ENCODE measurements at places on chromosomes 1 and 21. TPM values are rescaled to one million over a fixed set of nuclear protein-coding genes. Genes with fewer than 3 reads are reported as not detected.

Gene KRTAP20-2
- not detected for total RNA-seq

DNA sequence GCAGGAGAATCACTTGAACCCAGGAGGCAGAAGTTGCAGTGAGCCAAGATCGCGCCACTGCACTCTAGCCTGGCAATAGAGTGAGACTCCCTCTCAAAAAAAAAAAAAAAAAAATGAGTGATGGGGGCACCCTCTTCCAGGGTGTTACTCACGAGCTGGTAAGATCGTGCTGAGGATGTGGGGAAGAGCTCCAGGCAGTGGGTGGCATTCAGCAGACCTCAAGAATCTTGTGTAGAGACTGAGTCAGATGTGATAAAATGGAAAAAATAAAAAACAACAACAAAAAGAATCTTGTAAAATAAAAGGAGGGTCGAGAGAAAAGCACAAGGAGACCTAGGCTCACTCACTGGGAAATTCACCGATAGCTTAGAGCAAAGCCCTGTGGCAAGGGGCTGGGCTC, 38.5 kb downstream of the EPHA2 start:
- no peaks in the 10 kb centered on the region for H3K27me3 ChIP-seq
- no peaks in the 10 kb centered on the region for H3K4me1 ChIP-seq
- no peak overlapping the region for H3K27ac ChIP-seq
- H3K4me3 ChIP-seq, result no peak overlapping the region
- H3K36me3 ChIP-seq, result no peaks in the 10 kb centered on the region
- no peak for DNase-seq

DNA sequence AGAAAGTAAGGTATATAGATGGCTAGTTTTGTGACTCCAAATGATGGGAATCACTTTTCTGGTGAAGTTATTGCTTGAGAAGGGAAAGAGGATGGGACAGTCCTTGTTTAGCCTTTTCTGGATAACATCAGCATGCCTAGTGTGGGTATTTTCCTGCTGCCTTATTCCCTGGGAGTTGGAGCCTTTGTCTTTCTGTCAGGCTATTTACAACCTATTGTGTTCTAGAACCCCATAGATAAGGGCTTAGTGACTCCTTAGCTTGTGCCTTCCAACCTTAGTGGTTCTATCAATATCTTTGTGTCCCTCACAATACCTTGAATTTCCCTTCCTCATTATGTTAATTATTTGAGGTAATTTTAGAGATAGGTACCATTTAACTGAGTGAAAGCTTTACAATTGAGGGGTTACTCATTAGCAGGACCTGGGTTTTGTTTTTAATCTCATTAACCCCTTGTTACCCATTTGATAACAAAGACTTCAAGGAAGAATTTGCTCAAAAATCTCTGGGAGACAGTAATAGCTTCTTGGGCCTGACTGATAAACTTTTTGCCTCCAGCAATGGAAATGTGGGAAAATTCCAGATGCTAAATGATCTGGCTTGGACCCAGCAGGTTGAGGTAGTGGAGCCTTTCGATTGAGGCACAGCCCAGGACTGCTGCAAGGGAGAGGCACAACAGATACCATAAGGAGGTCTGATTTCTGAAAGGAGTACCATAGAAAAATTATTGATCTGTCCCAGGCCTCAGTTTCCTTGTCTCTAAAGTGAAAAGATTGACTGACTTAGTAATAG, 49.0 kb downstream of the CACHD1 start:
- no peak for DNase-seq
- H3K27ac ChIP-seq, result no peak overlapping the region
- H3K36me3 ChIP-seq, result no peaks in the 10 kb centered on the region
- H3K4me3 ChIP-seq, result no peak overlapping the region
- H3K4me1 ChIP-seq, result no peaks in the 10 kb centered on the region
- peaks cover 2% of the 10 kb centered on the region for H3K27me3 ChIP-seq

Gene KRTAP6-1
- not detected for total RNA-seq

DNA sequence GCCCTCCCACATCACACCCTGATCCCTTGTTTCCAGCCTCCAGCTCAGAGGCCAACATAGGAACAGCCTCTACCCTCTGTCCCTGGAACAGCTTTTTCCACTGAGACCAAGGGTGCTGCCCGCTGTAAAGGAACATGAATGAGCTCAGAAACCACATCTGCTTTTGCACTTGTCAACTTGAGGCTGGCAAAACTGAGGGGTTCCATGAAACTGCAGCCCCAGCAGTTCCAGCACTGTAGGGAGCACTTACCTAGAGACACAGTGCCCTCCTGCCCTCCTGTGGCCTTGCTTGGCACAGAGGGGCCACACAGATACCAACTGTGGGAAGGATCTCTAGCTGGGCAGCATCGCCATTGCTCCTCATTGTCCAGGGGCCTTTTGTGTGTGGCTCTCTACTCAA, 51.7 kb downstream of the ITPKB start:
- H3K27me3 ChIP-seq, result no peaks in the 10 kb centered on the region
- H3K4me3 ChIP-seq, result no peak overlapping the region
- DNase-seq, result peak; percentile 47
- peaks cover 53% of the 10 kb centered on the region for H3K36me3 ChIP-seq
- H3K27ac ChIP-seq, result no peak overlapping the region
- peaks cover 87% of the 10 kb centered on the region for H3K4me1 ChIP-seq

- peaks cover 37% of the 10 kb centered on the region for H3K36me3 ChIP-seq
- no peak for DNase-seq
- no peaks in the 10 kb centered on the region for H3K27me3 ChIP-seq
- no peak overlapping the region for H3K4me3 ChIP-seq
- H3K4me1 ChIP-seq, result peaks cover 29% of the 10 kb centered on the region
Measured at GRCh38 chr21:36212513-36212780, 55.8 kb downstream of the DOP1B start.

DNA sequence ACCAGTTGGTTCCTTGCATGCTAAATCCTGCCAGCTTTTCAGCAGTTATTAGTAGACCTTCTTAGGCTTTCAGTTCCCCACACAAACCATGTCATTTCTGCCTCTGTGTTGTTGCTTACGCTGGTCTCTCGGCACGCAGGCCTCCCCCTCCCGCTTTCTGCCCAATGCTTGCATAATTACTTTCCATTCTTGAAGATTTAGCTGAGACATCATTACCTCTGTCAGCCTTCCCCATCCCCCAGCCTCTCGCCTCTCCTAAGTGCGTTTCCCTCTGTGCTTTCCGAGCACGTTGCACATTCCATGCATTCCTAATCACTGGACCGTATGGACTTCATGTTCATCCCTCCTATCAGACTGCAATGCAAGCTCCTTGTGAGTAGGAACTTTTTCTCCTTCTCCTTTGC, 26.8 kb downstream of the TSHB start:
- peaks cover 14% of the 10 kb centered on the region for H3K4me1 ChIP-seq
- peaks cover 4% of the 10 kb centered on the region for H3K27me3 ChIP-seq
- H3K4me3 ChIP-seq, result no peak overlapping the region
- H3K27ac ChIP-seq, result no peak overlapping the region
- no peak for DNase-seq

DNA sequence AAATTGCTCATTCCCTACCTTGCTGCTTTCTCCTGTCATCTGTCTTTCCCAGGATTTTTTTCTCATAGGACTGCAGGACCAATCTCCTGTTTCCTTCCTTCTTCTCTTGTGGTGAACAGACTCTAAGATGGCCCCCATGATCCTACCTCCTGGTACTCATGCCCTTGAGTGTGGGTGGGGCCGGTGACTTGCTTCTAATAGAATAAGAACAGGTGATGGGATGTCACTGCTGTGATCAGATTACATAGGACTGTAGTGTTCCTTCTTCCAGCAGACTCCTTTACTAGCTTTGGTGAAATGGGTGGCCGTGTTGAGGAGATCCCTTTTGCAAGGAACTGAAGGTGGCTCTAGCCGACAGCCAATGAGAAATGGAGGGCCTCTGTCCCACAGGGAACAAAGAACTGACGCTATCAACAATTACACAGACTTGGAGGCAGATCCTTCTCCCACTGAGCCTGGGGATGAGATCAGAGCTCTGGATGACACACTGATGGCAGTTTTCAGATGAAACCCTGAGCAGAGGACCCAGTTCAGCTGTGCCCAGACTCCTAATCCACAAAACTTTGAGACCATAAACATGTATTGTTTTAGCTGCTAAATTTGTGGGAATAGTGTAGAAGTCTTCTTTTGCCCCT, 7.5 kb downstream of the GSTM3 start:
- no peaks in the 10 kb centered on the region for H3K36me3 ChIP-seq
- H3K4me1 ChIP-seq, result no peaks in the 10 kb centered on the region
- no peak overlapping the region for H3K4me3 ChIP-seq
- no peak for DNase-seq
- H3K27me3 ChIP-seq, result peaks cover 48% of the 10 kb centered on the region

- peaks cover 4% of the 10 kb centered on the region for H3K27me3 ChIP-seq
- no peak overlapping the region for H3K27ac ChIP-seq
- DNase-seq, result no peak
- H3K36me3 ChIP-seq, result no peaks in the 10 kb centered on the region
Measured at GRCh38 chr1:87246436-87246835, 82.2 kb upstream of the LMO4 start.

Gene ADAM30
- not detected for total RNA-seq

DNA sequence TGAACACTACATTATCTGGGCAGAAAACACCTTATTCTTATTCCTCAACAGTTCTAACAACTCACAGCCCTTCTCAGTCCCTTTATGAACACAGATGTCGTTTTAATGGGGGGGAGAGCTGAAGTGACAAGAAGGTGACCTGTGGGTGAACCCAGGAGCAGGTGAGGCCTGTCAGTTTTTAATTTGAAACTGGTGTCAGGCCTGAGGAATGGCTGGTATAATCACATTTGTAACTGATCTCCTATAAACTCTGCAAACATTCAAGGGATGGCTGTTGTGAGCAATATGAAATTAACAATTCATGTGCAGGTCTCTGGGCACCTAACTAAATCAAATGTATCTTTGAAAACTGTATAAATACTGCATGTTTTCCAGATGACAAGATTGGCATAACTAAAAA, 362.1 kb upstream of the NR5A2 start:
- no peaks in the 10 kb centered on the region for H3K36me3 ChIP-seq
- no peak overlapping the region for H3K27ac ChIP-seq
- no peaks in the 10 kb centered on the region for H3K4me1 ChIP-seq
- no peak overlapping the region for H3K4me3 ChIP-seq
- DNase-seq, result no peak
- peaks cover 5% of the 10 kb centered on the region for H3K27me3 ChIP-seq

DNA sequence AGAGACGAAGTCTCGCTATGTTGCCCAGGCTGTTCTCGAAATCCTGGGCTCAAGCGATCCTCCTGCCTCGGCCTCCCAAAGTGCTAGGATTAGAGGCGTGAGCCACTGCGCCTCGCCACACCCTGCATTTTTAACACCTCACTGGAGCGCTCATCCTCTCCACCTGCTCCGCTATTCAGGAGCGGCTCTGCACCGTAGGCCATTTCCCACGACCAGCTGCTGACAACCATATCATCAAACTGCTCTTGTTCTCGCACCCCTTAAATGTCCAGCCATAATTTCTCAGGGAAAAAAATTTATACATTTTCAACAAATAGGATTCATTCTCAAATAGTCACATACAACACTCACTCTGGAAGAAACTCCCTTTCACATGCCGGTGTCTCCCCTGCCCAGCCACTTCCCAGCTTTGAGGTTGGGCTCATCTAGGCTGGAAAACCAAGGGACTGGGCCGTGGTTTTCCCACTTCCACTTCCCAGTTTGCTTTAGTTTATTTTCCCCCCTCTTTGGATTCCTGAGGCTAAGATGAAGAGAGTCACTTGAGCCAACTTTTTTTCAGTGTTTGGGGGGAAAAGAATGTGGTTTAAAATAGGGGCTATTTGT, 639 bp upstream of the IPO9 start:
- no peaks in the 10 kb centered on the region for H3K27me3 ChIP-seq
- H3K4me1 ChIP-seq, result peaks cover 40% of the 10 kb centered on the region
- H3K36me3 ChIP-seq, result peaks cover 15% of the 10 kb centered on the region
- peak overlapping the region; percentile 94 for H3K4me3 ChIP-seq
- H3K27ac ChIP-seq, result peak overlapping the region; percentile 25

DNA sequence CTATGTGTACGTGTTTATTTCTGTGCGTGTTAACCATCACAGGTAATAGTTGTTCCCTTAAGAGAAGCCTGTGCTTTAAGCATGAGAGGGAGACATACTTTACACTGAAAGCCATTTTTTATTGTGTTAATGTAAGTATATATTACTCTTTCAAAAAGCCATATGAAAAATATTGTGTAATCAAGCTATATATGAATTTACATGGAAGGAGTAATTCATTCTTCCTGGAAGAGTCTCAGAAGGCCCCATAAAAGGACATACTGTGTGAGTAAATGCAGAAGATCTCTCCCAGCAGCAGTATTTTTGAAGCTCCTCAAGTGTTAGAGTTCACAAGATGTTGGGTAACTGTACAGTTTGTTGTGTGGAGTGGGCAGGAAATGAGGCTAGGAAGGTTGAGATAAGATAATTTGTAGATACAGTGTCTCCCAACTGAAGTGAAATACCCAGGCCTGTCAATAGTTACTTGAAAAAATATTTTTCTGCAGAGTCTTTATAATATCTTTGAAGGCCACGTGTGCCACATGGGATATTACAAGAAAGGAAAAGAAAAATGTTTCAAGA, 138.3 kb downstream of the PTGER3 start:
- no peak overlapping the region for H3K27ac ChIP-seq
- no peaks in the 10 kb centered on the region for H3K27me3 ChIP-seq
- no peaks in the 10 kb centered on the region for H3K36me3 ChIP-seq
- DNase-seq, result no peak
- H3K4me3 ChIP-seq, result no peak overlapping the region

- H3K27ac ChIP-seq, result no peak overlapping the region
- peaks cover 7% of the 10 kb centered on the region for H3K27me3 ChIP-seq
- no peaks in the 10 kb centered on the region for H3K36me3 ChIP-seq
- no peaks in the 10 kb centered on the region for H3K4me1 ChIP-seq
- H3K4me3 ChIP-seq, result no peak overlapping the region
Measured at GRCh38 chr1:153072806-153073726, 1.7 kb upstream of the SPRR2B start.

GRCh38 chr1:216168546-216168945, 254.7 kb downstream of the USH2A start:
- H3K4me1 ChIP-seq, result no peaks in the 10 kb centered on the region
- H3K27me3 ChIP-seq, result no peaks in the 10 kb centered on the region
- no peak for DNase-seq
- H3K4me3 ChIP-seq, result no peak overlapping the region
- no peaks in the 10 kb centered on the region for H3K36me3 ChIP-seq

DNA sequence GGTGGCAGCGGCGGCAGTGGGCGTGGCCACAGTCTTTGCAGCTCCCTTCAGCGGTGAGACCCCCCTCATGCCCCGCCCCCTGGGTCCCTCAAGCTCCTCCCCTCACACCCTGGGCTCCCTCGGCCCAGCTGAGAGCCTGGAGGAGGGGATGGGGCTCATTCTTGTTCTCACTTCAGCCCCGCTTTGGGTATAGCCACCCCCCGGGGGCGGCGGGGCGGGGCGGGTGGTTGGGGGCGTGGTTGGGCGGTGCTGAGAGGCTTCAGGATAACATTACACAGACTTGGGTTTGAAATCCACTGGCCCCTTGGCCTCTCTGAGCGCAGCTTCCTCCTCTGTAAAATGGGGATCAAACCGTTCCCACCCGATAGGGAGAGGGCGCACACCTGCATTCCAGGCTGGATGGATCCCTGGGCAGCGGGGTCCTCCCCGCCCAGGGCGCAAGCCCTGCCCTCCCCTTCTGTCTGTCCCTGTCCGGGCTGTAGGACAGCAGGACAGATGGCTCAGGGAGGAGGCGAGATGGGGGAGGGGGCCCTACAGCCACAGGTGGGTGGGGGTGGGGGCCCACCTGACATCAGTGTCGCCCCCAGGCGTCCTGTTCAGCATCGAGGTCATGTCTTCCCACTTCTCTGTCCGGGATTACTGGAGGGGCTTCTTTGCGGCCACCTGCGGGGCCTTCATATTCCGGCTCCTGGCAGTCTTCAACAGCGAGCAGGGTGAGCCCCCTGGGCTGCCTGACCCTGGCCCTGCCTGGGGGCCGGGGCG, 5.1 kb downstream of the CLCNKA start:
- no peak overlapping the region for H3K4me3 ChIP-seq
- no peaks in the 10 kb centered on the region for H3K36me3 ChIP-seq
- H3K4me1 ChIP-seq, result no peaks in the 10 kb centered on the region
- no peak overlapping the region for H3K27ac ChIP-seq

Gene SLC44A5
- total RNA-seq, result 0.98 TPM

All from activated CD4-positive, alpha-beta memory T cell treated with anti-CD3 and anti-CD28 coated beads, Interleukin-2, amount 10 ng/mL, durations not matched to agents 7 days and 5 days (primary cell).